Heart right ventricle (tissue), 16 donors: ENCODE measurements at places on chromosomes 4 and X. TPM values are rescaled to one million over a fixed set of nuclear protein-coding genes. Genes with fewer than 3 reads are reported as not detected.

ZNF185 gene
- 1.2 TPM for total RNA-seq

- DNase-seq: no peak
These were observed 34.2 kb upstream of the ATRX start for GRCh38 chrX:77820091-77820727.

- no peak for DNase-seq
These were observed 153.2 kb upstream of the RPL34 start for GRCh38 chr4:108466936-108467902.

DNA sequence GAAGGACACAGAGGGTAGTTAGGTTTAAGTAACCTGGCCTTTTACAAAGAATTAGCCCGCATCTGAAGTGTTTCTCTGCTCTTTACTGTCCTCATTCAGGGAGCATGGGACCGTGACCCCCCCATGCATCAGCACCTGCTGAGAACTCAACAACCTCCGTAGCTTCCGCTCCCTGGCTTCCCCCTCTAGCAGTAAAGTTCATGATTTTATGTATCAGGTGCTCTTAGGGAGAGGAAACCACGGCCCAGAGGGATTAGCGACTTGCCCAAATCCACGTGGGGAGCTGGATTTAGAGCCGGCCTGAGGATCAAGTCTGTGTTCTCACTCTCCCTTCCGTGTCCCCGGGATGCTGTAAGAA is 284.6 kb upstream of the GATB start:
- DNase-seq: no peak

HMGN5 gene
- total RNA-seq: 1.9 TPM

- DNase-seq: no peak
These were observed 24.6 kb downstream of the SEPTIN11 start for GRCh38 chr4:76974150-76974549.

DNA sequence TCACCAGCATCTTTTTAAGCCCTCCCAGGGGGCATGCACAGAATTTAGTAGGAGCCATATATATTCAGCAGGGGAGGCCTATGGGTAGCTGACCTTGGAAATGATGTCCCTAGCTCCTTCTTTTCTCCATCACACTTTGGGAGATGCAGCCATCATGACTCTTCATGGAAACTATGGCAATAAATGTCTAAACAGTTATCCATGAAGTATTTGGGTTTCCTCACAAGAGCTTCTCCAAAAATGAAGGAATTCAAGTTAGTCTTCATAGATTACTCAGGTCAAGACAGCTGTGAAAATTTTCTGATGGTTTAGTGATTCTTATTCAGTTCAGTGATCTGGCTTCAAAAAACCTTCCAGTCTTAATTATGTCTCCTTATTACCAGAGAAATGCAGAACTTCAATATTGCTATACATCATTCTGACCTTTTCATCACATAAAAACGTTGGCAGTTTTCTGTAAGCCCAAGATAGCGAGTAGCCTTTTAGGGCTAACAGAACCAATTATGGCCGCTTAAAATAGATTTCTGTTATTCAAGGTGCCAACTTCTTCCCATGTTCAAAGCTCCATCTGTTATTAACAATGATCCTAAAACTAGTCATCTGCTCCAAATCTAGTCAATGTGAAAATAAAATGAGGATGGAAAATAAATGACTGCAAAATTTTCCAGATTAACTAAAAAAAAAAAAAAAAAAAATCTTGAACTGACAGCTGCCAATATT is 52.5 kb downstream of the TMEM156 start:
- no peak for DNase-seq

DNA sequence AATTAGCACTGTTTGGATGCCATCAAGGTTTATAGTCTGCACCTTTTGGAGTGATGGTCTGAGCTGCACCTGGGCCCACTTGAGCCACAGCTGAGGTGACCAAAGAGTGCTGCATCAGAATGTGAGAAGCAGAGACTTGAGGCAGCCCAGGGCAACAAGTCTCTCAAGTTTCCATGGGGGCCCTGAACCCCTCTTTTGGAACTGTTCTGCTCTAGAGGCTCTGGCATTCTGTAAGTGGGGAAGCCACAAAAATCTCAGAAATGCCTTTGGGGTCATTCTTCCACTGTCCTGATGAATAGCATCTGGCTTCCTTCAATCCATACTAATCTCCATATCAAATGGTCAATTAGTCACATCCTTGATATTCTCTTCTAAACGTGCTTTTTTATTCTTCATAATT is 298.4 kb upstream of the MAOA start:
- no peak for DNase-seq

GYPA gene
- not detected for total RNA-seq
